ENCODE measurements at places on chromosomes 12 and 14.

GRCh38 chr12:3661028-3661427 is 91.9 kb downstream of the CRACR2A start:
- DNase-seq = no peak

GRCh38 chr14:90556012-90556477 is 159.2 kb downstream of the CALM1 start:
- DNase-seq = no peak

DNA sequence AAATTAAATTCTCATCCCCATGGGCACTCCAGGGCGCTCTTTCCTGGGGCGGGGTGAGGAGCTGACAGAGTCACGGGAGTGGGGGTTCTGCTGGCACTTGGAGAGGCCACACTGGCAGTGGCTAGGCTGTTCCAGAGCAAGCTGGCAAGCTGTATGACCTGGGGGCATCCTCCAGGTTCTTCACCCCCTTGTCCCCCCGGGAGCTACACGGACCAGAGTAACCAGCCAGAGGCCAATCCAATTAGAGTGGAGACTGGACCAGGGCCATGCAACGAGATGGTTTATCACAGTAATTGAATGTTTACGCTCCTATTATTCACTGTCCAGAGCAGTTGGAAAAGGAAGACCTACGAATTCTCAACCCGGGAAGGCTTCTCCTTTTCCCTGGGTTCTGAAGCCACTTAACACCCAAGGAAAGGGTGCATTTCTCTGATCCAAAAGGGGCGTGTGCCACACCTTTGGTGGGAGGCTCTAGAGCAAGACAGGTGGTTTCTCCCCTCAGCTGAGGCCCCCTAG is 43.8 kb upstream of the PNMA1 start:
- no peak for DNase-seq

- DNase-seq = no peak
Observed at GRCh38 chr12:13135371-13136178, 32.1 kb upstream of the GSG1 start.

- no peak for DNase-seq
Observed at GRCh38 chr14:90559811-90560492, 163.1 kb downstream of the CALM1 start.

DNA sequence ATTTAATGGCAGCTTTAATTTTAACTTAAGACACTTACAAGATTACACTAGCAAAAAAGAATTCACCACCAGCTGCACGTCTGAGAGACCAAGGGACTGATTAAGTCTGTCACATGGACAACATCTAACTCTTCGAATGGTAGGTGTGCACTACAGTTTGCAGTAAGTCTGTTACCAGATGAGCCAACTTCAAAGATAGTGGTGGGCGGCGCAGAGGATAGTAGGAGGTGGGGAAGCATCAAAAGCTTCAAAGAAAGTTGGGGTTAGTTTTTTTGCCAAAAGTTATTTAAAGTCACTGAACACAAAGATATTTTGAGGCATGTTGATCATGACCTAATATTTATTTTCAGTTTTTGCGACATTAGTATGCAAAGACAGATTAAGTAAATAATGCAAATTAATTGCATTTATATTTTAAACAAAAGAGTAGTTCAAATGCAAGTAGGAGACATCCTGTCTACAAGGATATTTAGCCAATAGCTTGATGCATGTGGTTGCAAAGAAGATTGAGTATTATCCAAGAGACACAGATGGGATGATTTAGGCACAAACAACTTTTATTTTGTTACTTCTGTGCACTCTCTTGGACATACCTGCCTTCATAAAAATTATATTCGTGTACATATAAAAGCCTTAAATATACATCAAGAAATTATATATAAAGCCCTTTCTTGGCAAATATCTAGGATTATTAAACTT is 327.7 kb downstream of the BMP4 start:
- DNase-seq = no peak

GRCh38 chr12:109714141-109714912 is 702 bp downstream of the FAM222A start:
- DNase-seq = peak; percentile 32

DNA sequence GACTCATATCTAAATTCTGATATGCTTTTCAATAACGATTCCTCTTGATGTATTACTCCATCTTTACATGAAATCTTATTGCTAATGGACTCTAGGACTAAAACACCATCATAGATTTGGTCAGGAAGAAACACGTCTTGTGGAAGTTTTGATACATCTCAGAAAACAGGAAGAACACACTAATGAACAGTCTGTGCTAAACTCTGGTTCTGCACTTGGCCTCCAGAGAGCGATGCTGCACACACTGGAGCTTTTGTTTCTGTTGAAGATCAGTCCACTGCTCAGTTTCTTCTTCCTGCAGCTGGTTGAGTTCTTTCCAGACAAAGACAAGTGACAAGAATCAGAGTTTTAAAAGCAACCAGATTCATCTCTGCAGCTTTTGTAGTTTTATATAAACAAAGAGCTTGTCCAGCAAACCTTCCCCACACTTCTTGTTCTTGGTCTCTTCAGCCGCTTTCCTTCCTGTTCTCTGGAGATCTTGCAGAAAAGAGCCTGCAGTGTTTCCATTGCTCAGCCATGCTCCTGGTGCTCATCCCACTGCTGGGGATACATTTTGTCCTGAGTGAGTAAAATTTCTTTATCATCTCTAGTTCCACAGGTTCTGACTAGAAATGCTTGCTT is 229.1 kb upstream of the OR4E1 start:
- DNase-seq = no peak

DNA sequence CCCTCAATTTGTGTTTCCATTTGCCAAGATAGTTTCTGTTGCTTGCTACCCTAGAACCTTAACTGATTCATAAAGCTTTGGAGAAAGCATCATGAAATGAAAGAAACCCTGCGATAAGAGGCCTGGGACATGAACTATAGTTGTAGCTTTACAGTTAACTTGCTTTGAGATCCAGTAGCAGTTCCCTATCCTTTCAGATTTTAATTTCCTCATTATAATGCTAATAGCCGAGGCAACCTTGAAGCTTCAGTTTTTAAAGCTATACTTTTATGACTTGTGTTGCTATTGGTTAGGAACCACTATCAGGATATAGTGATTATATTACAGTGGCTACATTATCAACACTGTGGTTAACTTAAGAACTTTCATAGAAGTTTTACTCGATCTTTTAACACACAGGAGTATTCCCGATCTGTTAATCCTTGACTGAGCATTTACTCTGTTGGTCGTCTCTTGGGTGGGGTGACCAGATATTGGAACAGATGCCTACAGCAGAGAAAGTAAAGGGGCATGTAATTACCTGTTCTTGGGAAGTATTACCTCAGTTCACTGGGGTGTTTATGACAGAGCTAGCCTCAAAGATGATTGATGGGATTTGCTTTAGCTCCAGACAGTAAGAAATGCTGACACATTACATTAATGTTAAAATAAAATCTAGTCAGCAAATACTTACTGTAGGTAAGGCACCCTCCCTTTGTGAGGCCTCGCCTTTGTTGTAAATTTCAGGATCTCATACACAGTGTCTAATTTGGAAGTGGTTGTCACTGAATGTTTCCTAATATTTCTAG is 86.2 kb upstream of the CSRP2 start:
- DNase-seq = no peak

DNA sequence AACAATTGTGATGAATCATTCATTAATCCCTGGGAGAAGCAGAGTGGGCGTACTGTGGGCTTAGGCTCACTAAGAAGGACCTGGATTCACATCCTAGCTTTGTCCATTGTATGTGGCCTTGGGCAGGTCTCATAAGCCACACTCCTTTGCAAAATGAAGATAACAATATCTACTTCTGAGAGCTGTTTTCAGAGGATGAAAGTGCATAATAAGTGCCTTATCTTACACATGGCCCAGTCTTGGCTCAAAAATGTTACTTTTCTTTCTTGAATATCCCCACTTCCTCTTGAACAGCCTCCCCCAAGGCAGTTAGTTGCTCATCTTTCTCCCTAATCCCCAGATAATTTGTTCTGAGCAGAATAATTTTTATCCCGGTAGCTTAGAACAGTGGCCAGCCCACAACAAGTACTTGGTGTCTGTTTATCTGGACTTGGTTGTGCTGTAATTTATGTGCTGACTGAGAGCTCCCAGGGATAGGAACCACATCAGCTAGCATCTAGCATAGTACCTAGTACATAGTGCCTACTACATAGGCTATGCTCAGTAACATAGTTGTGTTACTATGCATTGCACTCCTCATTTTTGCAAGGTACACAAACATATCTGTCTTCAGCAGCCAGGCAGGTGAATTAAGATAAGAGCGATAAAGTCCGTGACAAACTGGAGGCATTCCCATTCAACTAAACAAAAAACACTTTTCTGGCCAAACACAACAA is 61.7 kb upstream of the NUDT4 start:
- DNase-seq = no peak

- DNase-seq = no peak
Observed at GRCh38 chr14:53879022-53879686, 77.5 kb downstream of the BMP4 start.

- DNase-seq = no peak
Observed at GRCh38 chr12:6215932-6216494, 15.8 kb downstream of the CD9 start.

GRCh38 chr12:46368138-46368537 is 4.4 kb downstream of the SLC38A2 start:
- DNase-seq = no peak

GRCh38 chr14:51248016-51248987 is 8.3 kb downstream of the TMX1 start:
- DNase-seq = no peak

- no peak for DNase-seq
Observed at GRCh38 chr14:102507081-102507856, 2.3 kb downstream of the ANKRD9 start.

DNA sequence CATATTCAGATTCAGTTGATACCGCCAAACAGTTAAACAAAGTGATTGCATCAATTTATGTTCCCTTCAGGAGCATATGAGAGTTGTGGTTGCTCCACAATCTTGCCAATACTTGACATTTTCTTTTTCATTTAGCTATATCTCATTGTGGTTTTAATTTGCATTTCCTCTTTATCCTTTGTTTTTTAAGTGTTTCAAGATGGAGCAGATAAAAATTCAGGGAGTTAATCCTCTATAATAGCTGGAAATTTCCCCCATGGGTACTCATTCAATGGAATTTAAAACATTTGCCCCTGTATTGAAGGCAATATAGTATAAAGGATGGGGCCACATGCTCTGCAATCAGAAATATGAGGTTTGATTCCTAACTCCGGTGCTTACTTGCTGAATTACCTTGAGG is 1.1 kb upstream of the EXD2 start:
- no peak for DNase-seq

- DNase-seq = no peak
Observed at GRCh38 chr14:27085500-27085899, 487.7 kb upstream of the NOVA1 start.

GRCh38 chr12:125674554-125675338 is 609.5 kb downstream of the AACS start:
- DNase-seq = no peak

DNA sequence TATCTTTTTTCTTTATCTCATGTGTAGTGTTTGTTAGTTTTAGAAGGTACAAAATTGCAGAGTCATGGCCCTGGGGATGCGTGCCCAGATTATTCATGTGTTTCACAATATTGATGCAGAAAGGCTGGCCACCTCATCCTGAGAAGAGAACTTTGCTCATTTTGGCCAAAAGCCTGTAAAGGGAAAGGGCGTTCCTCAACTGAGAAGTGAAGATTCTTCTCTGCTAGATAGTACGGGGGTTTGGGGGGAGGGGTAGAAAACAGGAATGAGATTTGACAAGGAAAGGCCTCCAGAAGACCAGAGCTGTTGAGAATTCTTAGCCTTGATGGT is 1.7 kb downstream of the MGST1 start:
- no peak for DNase-seq

Data from GM18507 (cell line).